ENCODE measurements at places on chromosomes 12 and 14.
A peak's percentile ranks its signal among the peaks of the same experiment; 100 is the strongest.

DNA sequence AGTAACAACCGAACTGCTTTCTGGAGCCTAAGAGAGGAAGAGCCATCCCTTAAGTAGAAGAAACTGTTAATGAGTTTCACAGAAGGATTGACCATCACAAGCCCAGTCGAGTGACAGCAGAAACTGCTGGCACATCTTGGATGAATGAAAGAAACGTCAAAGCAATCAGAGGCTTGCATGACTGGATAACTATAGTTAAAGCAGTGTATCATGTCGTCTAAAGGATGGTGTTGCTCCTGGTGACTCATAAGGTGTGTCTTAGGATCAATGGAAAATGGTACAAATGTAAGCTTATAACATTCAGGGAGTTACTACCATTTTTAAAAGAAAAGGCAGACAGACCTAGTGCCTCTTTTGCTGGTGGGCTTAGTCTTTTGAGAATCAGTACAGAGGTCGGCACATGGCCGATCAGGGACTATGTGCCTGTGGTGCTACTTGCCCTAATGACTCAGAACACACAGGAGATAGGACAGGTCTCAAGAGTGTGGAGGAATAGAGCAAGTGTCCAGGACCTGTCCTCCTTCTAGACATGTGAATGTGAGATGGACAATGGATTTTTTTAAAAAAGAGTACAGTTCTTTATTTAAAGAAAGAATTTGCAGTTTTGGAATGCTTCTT, 55.7 kb downstream of the TMX1 start:
- DNase-seq = no peak

GRCh38 chr12:43287706-43288383, 264.2 kb downstream of the ADAMTS20 start:
- DNase-seq = no peak

GRCh38 chr14:59566725-59567124, 9.9 kb downstream of the CCDC175 start:
- DNase-seq = no peak

DNA sequence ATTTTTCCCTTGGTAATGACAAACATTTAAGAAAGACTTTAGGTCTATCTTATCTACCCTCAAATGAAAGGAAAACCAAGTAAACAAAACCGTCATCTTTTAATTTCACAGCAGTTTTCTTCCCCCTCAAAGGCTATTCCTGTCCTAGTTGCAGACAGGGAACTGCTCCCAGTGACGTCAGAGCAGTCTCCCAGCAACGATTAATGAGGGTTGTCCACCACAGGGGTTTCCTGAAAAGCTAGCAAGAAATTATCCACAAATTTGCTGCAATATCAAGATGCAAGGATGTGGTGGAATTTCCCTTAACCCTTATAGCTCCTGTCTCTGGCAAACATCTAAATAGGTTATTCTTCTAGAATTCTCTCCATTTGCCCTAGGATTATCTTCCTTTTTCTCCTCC, 89.1 kb upstream of the STAC3 start:
- DNase-seq = no peak

DNA sequence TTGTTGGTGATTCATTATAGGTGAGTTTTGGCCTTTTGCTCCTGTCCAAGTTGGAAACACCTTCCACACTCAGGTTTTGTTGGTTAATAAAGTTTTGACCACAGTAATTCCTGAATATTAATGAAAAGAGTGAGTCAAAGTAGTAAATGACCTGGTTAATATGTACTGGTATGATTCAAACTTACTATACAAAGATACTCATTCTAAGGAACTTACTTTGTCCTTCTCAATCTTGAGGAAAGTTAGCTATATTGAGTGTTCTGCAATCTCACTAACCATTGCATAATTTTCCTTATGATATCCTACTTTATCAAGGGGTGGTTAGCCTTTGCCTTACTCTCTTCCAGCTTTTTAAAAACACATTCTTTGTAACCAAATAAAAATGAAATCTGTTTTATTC, 20.9 kb upstream of the HECTD1 start:
- DNase-seq = no peak

- peak; percentile 12 for DNase-seq
These were observed 112.3 kb upstream of the BCL2L14 start for GRCh38 chr12:11958221-11959091.

DNA sequence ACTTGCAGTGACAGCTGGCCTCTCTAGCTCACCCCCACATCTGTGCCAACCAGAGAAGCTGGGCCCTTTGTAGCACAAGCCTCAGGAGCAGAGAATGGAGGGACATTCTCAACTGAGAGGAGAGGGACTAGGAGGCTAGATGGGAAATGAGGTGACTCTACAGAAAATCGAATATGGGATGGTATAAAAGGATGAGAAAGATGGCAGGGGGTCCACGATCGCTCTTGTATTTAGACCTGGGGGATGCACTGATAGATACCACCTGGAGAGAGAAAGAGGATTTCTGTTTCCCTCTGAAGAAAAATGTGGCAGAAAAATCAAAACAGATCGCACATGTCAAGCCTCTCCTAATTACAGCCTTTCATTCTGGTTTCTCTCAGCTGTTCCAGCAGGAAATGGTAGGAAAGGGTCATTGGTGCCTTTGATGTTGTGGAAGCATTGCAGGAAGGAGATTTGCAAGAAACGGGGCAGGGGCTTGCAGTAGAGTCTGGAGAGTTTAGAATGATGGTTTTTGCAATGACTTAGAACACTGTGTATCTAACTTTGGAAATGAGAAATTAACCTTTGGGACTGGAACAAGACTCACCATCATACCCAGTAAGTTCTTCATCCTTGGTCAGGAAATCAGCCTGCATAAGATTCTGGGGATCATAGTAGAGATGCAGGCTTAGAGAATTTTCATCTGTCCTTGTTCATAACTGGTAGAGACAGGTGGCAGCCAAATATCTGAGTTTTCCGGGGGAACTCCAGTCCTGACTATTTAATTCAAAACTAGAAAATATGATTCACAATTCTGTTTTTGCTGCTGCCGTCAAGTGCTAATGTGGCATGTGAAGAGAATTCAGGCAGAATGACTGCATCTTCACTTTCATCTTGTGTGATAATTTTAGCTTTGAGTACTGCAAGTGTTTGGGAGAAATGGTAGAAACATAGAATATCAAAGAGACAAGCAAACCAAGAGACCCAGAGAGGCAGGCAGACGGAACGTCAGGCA, 98.8 kb downstream of the DAD1 start:
- DNase-seq = no peak

- DNase-seq = no peak
These were observed 921.3 kb downstream of the NRXN3 start for GRCh38 chr14:79091381-79091963.
